ENCODE measurements at places on chromosomes 4 and X.

- no peak for DNase-seq
Measured at GRCh38 chr4:106687026-106687425, 318.4 kb upstream of the GIMD1 start.

- DNase-seq = no peak
Measured at GRCh38 chr4:140211161-140211560, 57.2 kb upstream of the MAML3 start.

DNA sequence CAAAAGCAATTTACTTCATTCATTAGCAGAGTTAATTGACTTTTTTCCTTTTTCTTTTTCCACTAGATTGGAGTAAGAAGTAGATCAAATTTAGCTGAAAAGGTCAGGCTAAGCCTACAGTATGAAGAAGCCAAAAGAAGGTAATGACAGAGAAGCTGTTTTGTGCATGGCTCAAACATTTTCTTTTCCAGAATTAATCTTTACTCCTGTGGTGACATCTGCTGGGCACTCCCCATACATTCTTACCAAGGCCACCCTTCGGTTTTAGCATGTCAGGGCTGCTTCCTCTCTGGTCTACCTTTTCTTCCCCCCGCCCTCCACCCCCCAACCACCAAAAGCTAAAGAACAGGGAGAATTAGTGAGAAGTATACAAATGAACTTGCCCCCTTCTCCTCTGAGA, 70.2 kb downstream of the CLDN22 start:
- DNase-seq = no peak

DNA sequence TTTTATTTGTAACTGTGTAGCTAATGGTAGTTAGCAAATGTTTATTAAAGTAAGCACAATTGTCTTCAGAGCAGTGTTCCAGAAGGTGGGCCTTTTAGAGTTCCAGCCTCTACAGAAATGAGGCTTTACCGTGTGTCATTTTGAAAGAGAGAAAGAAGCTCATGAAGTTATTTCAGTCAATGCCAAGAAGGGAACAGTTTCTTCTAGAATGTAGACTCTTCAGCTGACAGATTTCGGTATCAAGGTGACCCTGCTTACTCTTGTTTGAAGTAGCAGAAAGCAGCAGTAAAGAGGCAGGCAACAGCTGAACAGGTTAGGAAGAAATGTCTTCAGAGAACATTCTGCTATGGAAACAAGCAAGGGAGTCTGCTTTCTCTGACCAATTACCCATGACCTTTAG, 93.6 kb downstream of the TASL start:
- no peak for DNase-seq

GRCh38 chr4:148055844-148056243, 324.0 kb downstream of the ARHGAP10 start:
- DNase-seq = no peak

GRCh38 chr4:128424527-128425497, 137.2 kb upstream of the PGRMC2 start:
- no peak for DNase-seq

- no peak for DNase-seq
Measured at GRCh38 chr4:102008711-102009110, 218.2 kb downstream of the BANK1 start.

DNA sequence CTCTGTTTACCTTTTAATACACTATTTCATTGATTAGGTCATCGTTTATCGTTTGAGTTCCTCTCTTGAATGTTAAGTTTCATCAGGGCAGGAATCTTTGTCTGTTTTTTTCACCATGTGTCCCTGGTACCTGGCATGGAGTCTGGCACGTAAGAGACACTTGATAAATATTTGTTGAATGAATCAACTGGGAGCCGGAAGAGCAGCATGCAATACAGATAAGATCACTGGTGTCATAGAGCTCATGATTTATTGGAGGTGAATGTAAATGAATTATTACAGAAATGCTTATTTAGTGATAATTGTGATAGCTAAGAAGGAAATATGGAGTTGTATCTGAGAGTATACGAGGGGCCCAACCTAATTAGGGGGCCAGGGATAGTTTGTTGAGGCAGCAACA, 62.8 kb downstream of the UCHL1 start:
- DNase-seq = no peak

Measured in NCI-H524 treated with DMSO at 0.1 percent for 48 hours (cell line).